Breast epithelium (tissue), 4 donors: ENCODE measurements at places on chromosomes 3 and 15. TPM values are rescaled to one million over a fixed set of nuclear protein-coding genes. Genes with fewer than 3 reads are reported as not detected.

Gene NRROS
- total RNA-seq, result 4.3 TPM

Gene BOC
- 48.8 TPM for total RNA-seq

Gene TRH
- total RNA-seq, result not detected

Gene CASR
- total RNA-seq, result not detected

Gene DNASE1L3
- total RNA-seq, result 9.2 TPM

Gene FBLN2
- total RNA-seq, result 43.5 TPM

Gene SST
- not detected for total RNA-seq

Gene LYSMD4
- 12.1 TPM for total RNA-seq

Gene POLQ
- 0.64 TPM for total RNA-seq

Gene TM6SF1
- 6.4 TPM for total RNA-seq

Gene FBXO40
- total RNA-seq, result not detected

Gene LEKR1
- total RNA-seq, result 1.6 TPM

Gene THRB
- 29.8 TPM for total RNA-seq

Gene LMLN
- 3.9 TPM for total RNA-seq

Gene FEZF2
- not detected for total RNA-seq
